Liver (tissue), 10 donors: ENCODE measurements at places on chromosomes 4 and X.

DNA sequence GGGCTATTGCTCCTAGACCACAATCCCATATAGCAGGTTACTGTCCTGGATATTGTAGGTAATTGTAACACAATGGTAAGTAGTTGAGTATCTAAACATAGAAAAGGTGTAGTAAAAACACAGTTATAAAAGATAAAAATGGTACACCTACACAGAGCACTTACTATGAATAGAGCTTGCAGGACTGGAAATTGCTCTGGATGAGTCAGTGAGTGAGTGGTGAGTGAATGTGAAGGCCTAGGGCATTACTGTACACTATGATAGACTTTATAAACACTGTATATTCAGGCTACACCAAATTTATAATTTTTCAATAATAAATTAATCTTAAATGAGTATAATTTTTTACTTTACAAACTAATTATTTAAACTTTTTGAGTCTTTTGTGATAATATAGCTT is 425.7 kb downstream of the PABPC4L start:
- no peak for DNase-seq

- no peak for DNase-seq
Measured at GRCh38 chrX:20378233-20378920, 111.7 kb upstream of the RPS6KA3 start.

- DNase-seq, result no peak
Measured at GRCh38 chrX:77918568-77918967, 8.1 kb downstream of the ATP7A start.

- DNase-seq, result no peak
Measured at GRCh38 chr4:123421227-123421936, 24.8 kb downstream of the SPRY1 start.
